ENCODE measurements at places on chromosomes 6 and 20. TPM values are rescaled to one million over a fixed set of nuclear protein-coding genes. Genes with fewer than 3 reads are reported as not detected.

Gene SOX4
- 42.2 TPM for polyA plus RNA-seq

Gene BLCAP
- polyA plus RNA-seq, result 112 TPM

Gene PARD6B
- 20.4 TPM for polyA plus RNA-seq

Gene HLA-DRA
- 2.4 TPM for polyA plus RNA-seq

Gene DUSP15
- polyA plus RNA-seq, result 7.2 TPM

- no peak overlapping the region for H3K4me3 ChIP-seq
- no peaks in the 10 kb centered on the region for H3K27me3 ChIP-seq
- no peak overlapping the region for H3K27ac ChIP-seq
- H3K36me3 ChIP-seq, result no peaks in the 10 kb centered on the region
These were observed 155.2 kb downstream of the SCML4 start for GRCh38 chr6:107668743-107669474.

GRCh38 chr6:73203098-73203497, 22.2 kb downstream of the KHDC1L start:
- H3K4me3 ChIP-seq, result no peak overlapping the region
- peaks cover 4% of the 10 kb centered on the region for H3K36me3 ChIP-seq
- H3K4me1 ChIP-seq, result no peaks in the 10 kb centered on the region
- H3K27me3 ChIP-seq, result no peaks in the 10 kb centered on the region

GRCh38 chr6:157605484-157605883, 217.6 kb upstream of the SNX9 start:
- H3K27me3 ChIP-seq, result no peaks in the 10 kb centered on the region
- H3K27ac ChIP-seq, result no peak overlapping the region
- H3K36me3 ChIP-seq, result no peaks in the 10 kb centered on the region
- no peak overlapping the region for H3K4me3 ChIP-seq

DNA sequence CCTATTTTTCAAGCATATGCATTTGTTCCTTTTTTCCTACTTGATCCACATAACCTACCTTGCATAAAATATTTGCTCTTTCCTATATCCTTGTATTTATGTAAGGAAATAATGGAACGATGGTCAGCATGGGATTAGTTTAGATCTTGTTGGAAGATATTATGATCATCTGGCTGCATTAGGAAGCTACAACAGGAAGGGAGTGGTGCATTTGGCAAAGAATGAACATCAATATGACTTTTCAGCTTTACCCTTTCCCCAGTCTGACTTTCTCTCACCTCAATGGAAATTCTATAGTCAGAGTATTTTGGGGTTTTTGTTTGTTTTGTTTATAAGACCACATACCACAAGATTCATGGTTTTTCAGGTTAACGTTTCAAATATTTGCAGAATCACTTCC, 66.0 kb downstream of the HS3ST5 start:
- peaks cover 13% of the 10 kb centered on the region for H3K4me1 ChIP-seq
- H3K36me3 ChIP-seq, result no peaks in the 10 kb centered on the region
- no peaks in the 10 kb centered on the region for H3K27me3 ChIP-seq
- DNase-seq, result no peak

GRCh38 chr20:3173610-3174441, 477 bp upstream of the LZTS3 start:
- peaks cover 5% of the 10 kb centered on the region for H3K4me1 ChIP-seq
- no peaks in the 10 kb centered on the region for H3K27me3 ChIP-seq
- no peaks in the 10 kb centered on the region for H3K36me3 ChIP-seq
- peak; percentile 95 for DNase-seq

GRCh38 chr6:37698264-37699137, 818 bp upstream of the MDGA1 start:
- H3K27me3 ChIP-seq, result peaks cover 78% of the 10 kb centered on the region
- H3K27ac ChIP-seq, result no peak overlapping the region
- peaks cover 7% of the 10 kb centered on the region for H3K4me1 ChIP-seq
- H3K4me3 ChIP-seq, result peak overlapping the region; percentile 74

- no peaks in the 10 kb centered on the region for H3K4me1 ChIP-seq
- no peaks in the 10 kb centered on the region for H3K27me3 ChIP-seq
- no peaks in the 10 kb centered on the region for H3K36me3 ChIP-seq
- no peak overlapping the region for H3K27ac ChIP-seq
- no peak for DNase-seq
These were observed 32.5 kb upstream of the MEI4 start for GRCh38 chr6:77620278-77620882.

DNA sequence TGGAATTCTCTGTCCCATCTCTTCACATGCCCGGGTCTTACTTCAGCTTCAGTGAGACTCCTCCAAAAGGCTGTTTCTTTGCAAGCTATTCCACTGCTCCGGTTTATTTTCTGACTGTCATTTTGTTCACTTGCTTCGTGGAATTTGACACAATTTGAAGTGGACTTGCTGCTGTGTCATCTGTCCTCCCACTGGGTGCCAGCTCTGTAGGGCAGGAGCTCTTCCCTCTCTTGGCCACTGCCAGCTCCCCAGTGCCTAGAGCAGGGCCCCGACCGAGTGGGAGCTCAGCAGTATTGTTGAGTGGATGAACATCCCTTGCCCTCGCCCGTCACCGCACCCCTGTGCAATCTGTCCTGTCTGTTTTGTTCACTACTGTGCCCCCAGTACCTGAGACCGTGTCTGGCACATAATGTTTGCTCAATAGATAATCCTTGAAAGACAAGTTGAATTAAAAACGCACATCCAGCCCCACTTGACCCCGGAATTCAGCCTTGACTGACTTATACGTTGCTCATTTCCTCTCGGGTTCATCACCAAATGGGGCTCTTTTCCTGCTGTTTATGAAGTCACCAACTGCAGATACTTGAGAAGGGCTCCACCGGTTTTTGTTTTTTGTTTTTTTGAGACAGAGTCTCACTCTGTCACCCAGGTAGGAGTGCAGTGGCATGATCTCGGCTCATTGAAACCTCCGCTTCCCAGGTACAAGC, 170.3 kb upstream of the KCNG1 start:
- H3K27ac ChIP-seq, result no peak overlapping the region
- peaks cover 15% of the 10 kb centered on the region for H3K4me1 ChIP-seq
- DNase-seq, result no peak
- no peak overlapping the region for H3K4me3 ChIP-seq
- no peaks in the 10 kb centered on the region for H3K27me3 ChIP-seq

- H3K27me3 ChIP-seq, result no peaks in the 10 kb centered on the region
- peak overlapping the region; percentile 50 for H3K4me3 ChIP-seq
- peak; percentile 11 for DNase-seq
These were observed 378 bp upstream of the LAMA2 start for GRCh38 chr6:128882560-128882959.

All from cardiac muscle cell (in vitro differentiated cells and primary cell).